NCI-H1436 treated with DMSO at 0.1 percent for 48 hours (cell line): ENCODE measurements at places on chromosomes 2 and 18.

- DNase-seq: no peak
Observed at GRCh38 chr2:33242845-33243244, 233.6 kb upstream of the RASGRP3 start.

DNA sequence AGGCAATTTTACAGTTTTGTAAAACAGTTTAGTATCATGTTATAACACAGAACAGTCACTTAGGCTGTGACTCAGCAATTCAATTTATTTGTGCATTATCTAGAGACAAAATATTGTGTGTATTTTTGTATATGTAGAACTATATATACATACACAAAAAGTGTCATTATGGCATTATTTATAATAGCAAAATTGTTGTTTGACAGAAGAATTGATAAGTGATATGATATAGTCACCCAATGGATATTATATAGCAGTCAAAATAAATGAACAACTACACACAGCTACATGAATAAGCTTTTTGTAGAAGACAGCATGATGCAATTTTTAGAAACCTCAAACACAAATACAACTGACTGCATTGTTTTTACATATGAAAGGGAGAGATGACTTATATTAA lies 334.0 kb downstream of the TRIB2 start:
- DNase-seq: no peak

DNA sequence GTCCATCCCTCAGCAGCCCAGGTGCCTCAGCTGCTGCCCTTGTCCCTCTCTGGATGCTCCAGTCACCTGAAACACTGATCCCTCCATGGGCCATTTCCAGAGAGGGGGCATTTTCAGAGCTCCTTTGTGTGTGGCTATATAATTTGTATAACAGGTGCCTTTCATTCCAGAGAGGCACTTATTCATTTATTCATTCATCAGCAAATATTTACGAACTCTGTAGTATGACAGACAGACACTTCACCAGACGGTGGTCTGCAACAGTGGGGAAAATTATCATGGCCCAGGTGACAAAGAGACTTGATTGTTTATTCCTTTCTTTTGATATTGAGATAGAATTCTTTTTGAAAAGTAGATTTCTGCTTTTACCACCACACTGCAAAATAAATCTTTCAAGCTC lies 361.7 kb downstream of the TMEM182 start:
- no peak for DNase-seq

GRCh38 chr2:11236335-11236734 lies 81.1 kb downstream of the SLC66A3 start:
- no peak for DNase-seq

GRCh38 chr2:25453199-25453905 lies 111.6 kb upstream of the DNMT3A start:
- no peak for DNase-seq

DNA sequence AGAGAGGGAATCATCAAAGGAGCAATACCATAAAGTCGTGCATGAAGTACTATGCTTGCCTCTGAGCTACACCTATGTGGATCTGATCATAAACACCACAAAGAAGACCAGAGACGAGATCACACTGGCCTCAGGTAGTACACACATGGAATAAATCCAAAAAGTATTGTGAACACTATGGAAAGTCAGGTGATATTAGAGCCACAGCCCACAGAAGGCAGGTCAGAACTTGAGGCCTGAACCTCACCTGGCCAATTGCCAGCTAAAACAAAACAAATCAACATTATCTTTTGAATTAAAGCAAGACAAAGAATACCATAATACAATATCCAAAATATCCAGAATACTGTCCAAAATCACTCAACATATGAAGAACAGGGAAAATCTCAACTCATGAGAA lies 371.1 kb downstream of the NCKAP5 start:
- DNase-seq: no peak

DNA sequence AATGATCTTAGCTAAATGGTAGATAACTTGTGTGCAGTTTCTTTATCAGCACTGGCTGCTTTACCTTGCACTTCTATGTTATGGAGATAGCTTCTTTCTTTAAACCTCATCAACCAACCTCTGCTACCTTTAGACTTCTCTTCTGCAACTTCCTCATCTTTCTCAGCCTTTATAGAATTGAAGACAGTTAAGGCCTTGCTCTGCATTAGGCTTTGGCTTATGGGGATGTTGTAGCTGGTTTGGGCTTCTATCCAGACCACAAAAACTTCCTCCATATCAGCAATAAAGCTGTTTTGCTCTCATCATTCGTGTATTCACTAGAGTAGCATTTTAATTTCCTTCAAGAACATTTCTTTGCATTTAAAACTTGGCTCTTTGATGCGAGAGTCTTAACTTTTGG lies 123.7 kb downstream of the PIK3C3 start:
- no peak for DNase-seq

- no peak for DNase-seq
Observed at GRCh38 chr2:67229706-67230105, 167.4 kb upstream of the ETAA1 start.

GRCh38 chr2:3625186-3625585 lies 30.3 kb downstream of the COLEC11 start:
- no peak for DNase-seq

DNA sequence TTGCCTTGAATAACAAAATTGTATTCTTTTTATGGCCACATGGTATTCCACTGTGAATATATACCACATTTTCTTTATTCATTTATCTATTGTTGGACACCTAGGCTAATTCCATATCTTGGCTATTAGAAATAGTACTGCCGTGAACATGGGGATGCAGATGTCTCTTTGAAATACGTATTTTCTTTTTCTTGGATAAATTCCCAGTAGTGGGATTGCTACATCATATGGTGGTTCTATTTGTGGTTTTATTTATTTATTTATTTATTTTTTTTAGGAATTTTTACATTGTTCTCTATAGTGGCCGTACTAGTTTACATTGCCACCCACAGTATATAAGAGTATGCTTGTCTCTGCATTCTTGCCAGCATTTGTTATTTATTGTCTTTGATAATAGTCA lies 679.8 kb upstream of the NRXN1 start:
- DNase-seq: no peak

DNA sequence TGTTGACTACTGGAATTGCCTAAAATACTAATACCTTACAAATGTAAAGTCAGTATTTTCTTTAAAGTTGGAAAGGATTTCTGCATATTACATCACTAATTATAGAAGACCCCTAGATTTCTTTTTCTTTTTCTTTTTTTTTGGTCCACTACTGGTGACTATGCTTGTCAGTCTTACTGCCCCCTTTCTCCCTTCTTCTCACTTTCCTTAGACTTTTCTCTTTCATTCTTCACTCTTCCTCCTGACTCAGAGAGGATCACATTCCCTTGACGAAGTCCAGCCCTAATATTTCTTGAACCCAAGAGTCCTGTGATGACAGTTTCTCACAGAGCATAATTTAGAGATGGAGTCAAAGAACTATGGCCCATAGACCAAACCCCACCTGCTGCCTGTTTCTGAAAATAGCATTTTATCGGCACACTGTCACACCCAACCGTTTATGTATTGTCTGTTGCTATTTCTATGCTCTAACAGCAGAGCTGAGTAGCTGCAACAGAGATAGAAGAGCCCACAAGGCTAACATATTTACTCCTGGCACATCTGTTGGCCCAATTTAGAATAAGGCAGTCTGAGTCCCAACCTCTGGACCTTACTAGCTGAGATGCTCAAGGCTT lies 40.6 kb upstream of the RIOK3 start:
- DNase-seq: no peak

DNA sequence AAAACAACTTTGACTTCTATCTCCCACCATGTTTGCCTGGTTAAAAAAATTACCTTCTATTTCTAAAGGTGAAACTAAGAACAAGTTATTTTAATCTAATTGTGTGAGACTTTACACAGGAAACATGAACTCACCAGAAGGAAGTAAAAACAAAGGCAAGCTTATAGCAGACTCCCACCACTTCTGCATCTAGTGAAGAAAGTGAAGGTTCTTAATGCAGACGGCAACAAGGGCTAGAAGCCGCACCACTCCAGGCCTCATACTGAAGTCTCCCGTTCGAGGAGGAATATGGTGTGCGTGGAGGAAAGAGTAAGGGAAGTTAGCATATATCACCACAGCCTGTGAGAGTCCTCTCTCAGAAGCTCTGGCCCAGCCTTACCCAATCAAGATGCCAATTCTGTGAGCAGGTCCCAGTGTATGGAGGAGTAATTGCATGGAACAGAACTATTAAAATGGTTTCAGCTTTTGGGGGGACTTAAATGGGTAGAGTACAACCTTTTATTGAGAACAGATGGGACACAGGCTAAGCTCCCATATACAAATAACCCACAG lies 958.7 kb downstream of the BCL11A start:
- no peak for DNase-seq

DNA sequence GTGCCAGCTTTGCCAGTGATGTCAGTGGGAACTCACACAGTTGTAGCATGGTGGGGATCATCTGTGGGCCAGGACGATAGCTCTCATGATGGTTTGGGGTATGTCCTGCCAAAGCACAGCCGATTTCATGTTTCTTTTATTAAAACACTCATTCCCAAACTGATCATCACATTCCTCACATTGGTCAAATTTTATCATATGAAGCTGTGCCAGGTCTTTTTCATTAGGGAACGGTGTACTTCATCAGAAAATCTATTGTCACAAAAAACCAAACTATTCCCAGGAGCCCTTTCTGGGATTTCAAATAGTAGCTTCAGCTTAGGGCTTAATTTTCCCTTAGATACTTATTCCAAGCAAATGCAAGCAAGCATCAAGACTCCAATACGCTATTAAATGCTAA lies 42.0 kb downstream of the ITGA4 start:
- DNase-seq: no peak

- DNase-seq: no peak
Observed at GRCh38 chr2:144456680-144457079, 63.2 kb downstream of the ZEB2 start.

- no peak for DNase-seq
Observed at GRCh38 chr2:201520201-201520600, 68.7 kb downstream of the STRADB start.

- no peak for DNase-seq
Observed at GRCh38 chr2:96825057-96825456, 9.0 kb downstream of the CNNM3 start.

DNA sequence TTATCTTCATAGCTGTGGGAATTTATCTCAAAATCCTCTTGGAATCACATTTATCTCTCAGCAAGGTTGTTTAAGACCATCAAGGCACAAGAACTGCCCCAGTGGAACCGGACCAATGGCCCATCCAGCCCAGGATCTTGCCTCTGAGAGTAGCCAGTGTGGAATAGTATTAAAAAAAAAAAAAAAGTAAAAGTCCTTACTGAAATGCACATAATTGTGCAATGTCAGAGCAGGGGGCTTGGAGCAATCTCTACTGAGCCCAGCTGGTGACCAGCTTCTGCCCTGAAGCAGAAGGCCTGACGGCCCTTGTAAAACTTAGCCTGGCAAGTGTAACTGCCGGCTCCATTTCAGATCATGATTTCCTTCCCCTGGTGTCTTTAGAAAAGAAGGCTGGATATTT lies 355.6 kb upstream of the PIK3C3 start:
- no peak for DNase-seq

DNA sequence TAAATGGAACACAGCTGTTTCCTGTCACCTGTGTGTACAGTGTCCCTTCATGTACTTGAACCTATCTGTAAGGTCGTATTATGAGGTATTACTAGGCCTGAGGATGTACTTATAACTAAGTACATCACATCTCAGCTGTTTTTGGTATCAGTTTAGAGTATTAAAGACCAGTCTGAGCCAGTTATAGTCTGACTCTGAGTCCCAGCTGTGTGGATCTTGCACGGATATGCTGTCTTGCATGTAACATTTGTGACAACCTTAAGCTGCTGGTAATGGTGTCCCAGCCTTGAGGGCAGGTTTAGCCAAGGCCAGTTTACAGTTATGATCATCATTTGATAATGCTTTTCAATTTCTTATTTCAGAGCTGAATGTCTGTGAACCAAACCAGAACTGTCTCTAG lies 496.3 kb downstream of the SLC4A3 start:
- DNase-seq: no peak

DNA sequence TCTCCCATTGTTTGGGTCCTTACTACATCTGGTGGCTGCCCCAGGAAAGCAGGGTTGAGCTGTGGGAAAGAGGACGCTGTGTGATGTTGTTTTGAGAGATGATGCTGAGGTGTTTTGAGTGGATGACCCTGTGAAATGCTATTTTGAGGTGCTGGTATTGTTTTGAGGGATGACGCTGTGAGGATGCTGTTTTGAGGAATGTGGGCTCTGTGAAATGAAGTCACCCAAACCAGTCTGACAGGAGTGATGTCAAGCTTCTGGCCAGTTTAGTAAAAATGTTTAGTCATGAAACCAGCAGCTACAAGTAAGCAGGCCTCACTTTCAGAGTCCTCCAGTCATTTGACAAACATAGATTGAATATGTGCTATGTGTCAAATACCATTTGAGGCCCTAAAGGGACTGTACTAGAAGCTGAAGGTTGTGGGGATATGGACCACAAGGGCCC lies 16.1 kb upstream of the PUM2 start:
- DNase-seq: no peak

DNA sequence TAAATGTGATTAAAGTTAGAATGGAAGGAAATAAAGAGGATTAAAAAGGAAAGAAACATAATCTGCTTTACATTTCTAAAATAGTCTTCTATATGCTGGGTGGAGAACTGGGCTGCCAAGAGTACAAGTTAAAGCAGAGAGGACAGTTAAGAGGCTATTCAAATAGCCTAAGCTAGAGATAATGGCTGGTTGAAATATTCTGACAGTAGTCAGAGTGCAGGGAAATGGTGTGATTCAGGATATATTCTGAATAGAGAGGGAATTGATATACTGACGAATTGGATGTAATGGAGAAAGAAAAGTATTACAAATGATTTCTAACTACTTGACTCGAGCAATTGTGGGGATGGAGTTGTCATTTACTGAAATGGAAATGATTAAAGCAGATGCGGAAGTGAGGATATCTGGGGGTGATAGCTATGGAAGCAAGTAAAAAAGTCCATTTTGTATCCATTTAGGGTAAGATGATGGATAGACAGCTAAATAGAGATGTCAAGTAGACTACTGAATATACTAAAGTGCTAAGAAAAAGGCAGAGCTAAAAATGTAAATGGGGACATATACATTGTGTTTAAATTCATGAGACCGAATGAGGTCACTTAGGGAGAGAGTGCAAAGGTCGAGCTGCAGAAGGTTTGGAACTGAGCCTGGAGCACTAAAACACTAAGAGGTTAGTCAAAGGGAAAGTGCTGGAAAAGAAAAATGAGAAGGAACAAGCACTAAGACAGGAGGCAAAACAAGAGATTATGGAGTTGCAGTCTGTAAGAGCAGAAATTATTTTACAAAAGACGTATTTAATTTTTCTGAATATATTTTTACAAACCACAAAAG lies 696.8 kb downstream of the LRRTM4 start:
- no peak for DNase-seq

GRCh38 chr2:25301453-25302352 lies 40.0 kb downstream of the DNMT3A start:
- no peak for DNase-seq

- no peak for DNase-seq
Observed at GRCh38 chr2:233865838-233866237, 2.3 kb downstream of the MSL3B start.

DNA sequence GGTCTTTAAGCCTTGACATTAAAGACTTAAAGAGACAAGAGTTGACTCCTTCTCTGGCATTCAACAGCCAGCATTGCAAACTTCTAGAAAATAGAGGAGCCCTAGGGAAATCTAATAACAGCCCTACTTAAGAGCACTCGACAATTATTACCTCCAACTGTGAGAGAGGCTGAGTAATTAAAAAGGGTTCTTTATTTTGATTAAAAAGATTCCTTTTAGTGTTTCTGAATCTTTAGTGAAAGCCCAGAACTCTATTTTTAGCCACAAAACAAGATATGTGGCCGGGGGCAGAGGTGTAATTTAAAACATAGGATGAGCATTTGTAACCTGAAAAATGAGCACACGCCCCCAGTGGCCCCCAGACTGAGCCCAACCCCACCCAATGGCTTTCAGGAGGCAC lies 222.3 kb downstream of the SMAD2 start:
- DNase-seq: no peak

- no peak for DNase-seq
Observed at GRCh38 chr2:202109139-202109736, 36.2 kb downstream of the KIAA2012 start.
